ENCODE measurements at places on chromosomes 4 and X. TPM values are rescaled to one million over a fixed set of nuclear protein-coding genes. Genes with fewer than 3 reads are reported as not detected.

Gene DNASE1L1
- 55.0 TPM for polyA plus RNA-seq

Gene WAS
- 1.9 TPM for polyA plus RNA-seq

Gene OTC
- 0.20 TPM for polyA plus RNA-seq

Gene HS3ST1
- polyA plus RNA-seq: 0.88 TPM

Gene PGRMC1
- polyA plus RNA-seq: 33.1 TPM

Gene FGF5
- 0.51 TPM for polyA plus RNA-seq

Gene PNMA5
- not detected for polyA plus RNA-seq

Gene ARSD
- polyA plus RNA-seq: 4.2 TPM

Gene CXCL11
- polyA plus RNA-seq: not detected

Gene USP26
- polyA plus RNA-seq: not detected

Gene VCX3A
- not detected for polyA plus RNA-seq

Gene PCSK1N
- not detected for polyA plus RNA-seq

Gene SPARCL1
- polyA plus RNA-seq: 553 TPM

Gene GPRASP1
- polyA plus RNA-seq: 7.4 TPM

Gene GRIA2
- not detected for polyA plus RNA-seq

Gene AADAT
- polyA plus RNA-seq: 3.5 TPM

Gene GUCY1A1
- 6.7 TPM for polyA plus RNA-seq

Gene XAGE1A
- not detected for polyA plus RNA-seq

Gene IGSF1
- polyA plus RNA-seq: 0.51 TPM

Gene CT55
- not detected for polyA plus RNA-seq

Gene TLR6
- 0.22 TPM for polyA plus RNA-seq

Gene HELT
- polyA plus RNA-seq: not detected

Gene BCAP31
- polyA plus RNA-seq: 164 TPM

Gene TRIML2
- polyA plus RNA-seq: not detected

Gene RBMXL3
- polyA plus RNA-seq: not detected

Gene SRP72
- polyA plus RNA-seq: 22.8 TPM

Gene ACSL4
- 12.7 TPM for polyA plus RNA-seq

Gene HSFX2
- polyA plus RNA-seq: 0.70 TPM

Gene ADH1B
- polyA plus RNA-seq: 84.9 TPM

Gene PIM2
- 3.9 TPM for polyA plus RNA-seq

Gene TNIP3
- not detected for polyA plus RNA-seq

Gene JAKMIP1
- polyA plus RNA-seq: 0.04 TPM

Gene P2RY4
- polyA plus RNA-seq: not detected

Gene GYPE
- polyA plus RNA-seq: 0.80 TPM

Gene ZAR1
- not detected for polyA plus RNA-seq

Gene VSIG4
- 17.5 TPM for polyA plus RNA-seq

Gene DRD5
- not detected for polyA plus RNA-seq

Gene HPGDS
- polyA plus RNA-seq: 0.13 TPM

Gene FAM47E
- 0.68 TPM for polyA plus RNA-seq

Gene CPE
- polyA plus RNA-seq: 25.7 TPM

Gene POF1B
- 0.19 TPM for polyA plus RNA-seq

Gene DCAF8L2
- not detected for polyA plus RNA-seq

Gene FRMPD3
- not detected for polyA plus RNA-seq

Gene LIMCH1
- 28.4 TPM for polyA plus RNA-seq

Gene NLGN3
- 0.51 TPM for polyA plus RNA-seq
